ENCODE measurements at places on chromosomes 3 and 15.

- no peak for DNase-seq
Observed at GRCh38 chr15:76363251-76363650, 26.7 kb downstream of the ISL2 start.

DNA sequence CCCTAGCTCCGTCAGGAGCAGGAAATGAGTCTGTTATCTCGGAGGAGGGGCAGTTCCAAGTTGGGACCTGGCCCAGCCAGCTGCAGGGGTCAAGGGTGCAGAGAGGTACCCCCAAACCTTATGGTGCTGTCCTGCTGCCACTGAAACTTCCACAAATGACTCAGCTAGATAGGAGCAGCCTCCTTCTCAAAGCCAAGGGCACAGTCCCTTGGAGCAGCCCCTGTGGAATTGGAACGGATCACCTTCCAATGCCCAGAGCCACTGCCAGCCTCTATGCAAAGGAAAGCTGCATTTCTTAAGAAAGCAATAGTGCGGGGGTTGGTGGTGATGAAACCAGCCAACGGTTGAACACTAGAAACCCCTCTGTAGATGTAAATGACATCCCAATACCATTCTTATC lies 19.6 kb upstream of the LRRK1 start:
- no peak for DNase-seq

- peak; percentile 29 for DNase-seq
Observed at GRCh38 chr15:78105476-78106241, 13.3 kb downstream of the SH2D7 start.

- peak; percentile 52 for DNase-seq
Observed at GRCh38 chr15:74799856-74800558, 12.6 kb upstream of the LMAN1L start.

GRCh38 chr3:58167431-58168351 lies 43.1 kb downstream of the DNASE1L3 start:
- peak; percentile 65 for DNase-seq

DNA sequence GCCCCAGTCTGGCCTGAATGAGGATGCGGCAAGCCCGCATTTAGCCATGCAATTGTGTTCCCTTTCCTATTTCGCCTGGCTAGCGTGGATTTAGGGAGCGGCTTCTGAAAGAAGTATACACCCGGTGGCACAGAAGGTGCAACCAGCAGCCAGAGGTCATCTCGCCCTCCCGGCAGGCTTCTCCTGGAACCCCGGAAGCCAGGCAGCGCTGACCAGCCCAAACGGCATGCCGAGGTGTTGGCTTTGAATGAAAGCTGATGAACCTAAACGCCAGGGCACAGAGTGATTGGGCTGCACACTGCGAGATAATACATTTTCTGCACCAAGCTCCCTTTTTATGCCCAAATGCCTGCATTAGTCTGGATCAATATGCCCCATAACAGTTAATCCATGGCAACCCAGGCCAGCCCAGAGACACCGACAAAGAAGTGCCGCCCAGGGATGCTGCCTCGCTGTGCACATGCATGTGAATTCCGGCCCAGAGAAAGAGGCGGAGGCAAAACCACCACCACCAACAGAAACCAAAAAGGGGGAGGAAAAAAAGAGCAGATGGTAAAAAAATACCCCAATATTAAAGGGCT lies 1.4 kb downstream of the SRGAP3 start:
- DNase-seq = no peak

DNA sequence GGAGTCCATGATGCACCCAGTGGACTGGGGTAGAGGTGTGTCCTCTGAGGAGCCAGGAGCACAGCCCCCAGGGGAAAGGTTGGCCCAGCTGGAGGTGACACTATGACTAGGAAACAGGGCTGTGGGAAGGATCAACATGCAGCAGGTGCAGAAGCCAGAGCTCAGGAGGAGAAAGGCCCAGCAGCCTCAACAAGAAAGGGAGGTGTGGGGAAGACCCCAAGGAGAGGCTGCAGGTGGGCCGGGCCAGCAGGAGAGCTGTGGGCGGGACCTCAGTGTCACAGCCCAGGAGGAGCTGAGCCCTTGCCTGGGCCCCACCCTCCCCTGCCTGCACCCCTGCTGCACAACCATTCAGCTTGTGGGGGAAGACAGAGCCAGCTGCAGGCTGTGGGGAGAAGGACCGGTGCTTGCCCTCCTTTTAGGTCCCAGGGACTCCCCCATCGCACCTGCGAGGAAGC lies 18.4 kb upstream of the KLF13 start:
- DNase-seq = no peak

DNA sequence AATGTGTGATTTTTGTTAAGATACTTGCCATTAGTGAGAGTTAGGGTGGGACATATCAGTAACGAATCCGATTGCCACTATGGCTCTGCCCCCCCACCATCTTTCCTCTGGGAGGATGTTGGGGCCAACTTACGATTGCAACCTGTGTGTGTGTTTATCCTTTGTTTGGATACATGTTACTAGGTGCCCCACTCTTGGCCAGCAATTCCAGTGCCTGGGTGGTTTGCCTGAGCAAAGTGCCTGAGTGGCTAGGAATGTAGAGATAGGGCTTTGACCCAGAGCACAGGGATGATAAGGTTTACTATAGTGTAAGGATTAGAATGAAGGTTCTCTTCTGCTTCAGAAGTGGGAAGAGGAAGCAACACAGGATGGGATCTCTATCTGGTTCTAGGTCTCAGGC lies 231.8 kb downstream of the TP63 start:
- DNase-seq = no peak

DNA sequence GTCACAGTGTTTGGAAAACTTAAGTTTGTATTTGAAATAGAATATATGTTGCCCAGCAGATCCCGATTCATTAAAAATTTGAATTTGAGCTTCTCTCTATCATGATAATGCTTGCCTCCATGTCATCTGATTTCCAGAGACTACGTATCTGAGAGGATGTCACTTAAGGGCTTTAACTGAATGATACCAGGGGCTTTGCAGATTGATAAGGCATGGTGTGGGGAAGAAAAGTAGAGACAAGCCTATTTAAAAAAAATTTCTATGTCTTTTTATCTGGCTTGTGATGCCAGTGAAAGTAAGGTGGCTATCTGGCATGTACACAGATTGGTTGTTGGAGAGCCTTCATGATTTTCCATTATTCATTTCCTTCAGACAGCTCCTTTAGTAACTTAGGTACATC lies 72.7 kb downstream of the UBE2E2 start:
- no peak for DNase-seq

GRCh38 chr3:36832406-36832805 lies 68.1 kb upstream of the DCLK3 start:
- no peak for DNase-seq

GRCh38 chr3:60886518-60886917 lies 364.7 kb downstream of the FHIT start:
- DNase-seq = no peak

DNA sequence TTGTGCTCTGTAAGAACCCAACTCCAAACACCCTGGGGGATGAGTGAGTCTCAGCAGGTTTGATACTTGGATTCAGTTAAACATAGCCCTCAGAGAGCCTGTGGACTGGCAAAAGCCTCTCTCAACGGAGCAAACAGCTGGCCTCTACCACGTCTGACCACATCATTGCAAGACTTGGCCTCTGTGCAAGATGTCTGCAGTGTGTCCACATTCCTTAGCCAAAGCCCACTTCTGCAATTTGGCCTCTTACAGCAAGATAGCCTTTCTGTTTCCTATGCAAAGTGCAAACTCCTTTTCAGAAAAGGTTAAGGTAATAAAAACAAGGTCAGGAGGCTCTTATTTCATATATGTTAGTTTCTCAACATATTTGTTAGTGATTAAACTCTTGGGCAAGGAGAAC lies 27.9 kb downstream of the FBN1 start:
- peak; percentile 93 for DNase-seq

- no peak for DNase-seq
Observed at GRCh38 chr15:51588966-51589365, 33.6 kb downstream of the DMXL2 start.

DNA sequence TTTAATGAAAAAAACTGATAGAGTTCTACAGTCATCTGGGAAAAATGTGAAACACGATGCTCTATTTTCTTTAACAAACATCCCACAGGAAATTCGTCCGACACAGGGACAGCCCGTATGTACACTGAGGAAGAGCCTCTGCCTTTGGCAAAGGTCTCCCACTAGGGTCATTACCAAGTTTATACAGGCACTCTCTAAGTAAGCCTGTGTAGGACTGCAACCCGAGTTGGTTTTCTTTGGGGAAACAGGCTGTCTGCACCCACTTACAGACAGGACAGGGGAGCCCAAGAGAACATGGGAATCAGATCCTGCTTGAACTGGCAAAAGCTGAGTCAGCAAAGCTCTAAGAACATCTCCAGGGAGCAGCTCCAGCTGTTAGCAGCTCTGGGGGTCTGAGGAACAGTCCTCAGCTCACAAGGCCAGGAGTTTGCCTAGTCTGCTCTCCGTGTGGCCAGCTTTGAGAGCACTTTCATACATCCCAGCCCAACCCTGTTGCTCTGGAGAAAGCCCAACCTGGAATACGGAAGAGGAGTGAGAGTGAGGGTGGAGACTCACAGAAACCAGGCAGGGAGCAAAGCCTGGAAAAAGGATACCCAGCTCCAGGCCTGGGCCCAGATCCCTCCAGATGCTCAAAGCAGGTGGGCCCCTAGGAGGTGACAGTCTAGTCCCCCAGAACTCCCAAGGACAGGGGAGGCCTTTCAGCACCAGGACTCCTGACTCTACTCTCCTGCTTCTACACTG lies 1.9 kb downstream of the TBC1D2B start:
- peak; percentile 95 for DNase-seq

DNA sequence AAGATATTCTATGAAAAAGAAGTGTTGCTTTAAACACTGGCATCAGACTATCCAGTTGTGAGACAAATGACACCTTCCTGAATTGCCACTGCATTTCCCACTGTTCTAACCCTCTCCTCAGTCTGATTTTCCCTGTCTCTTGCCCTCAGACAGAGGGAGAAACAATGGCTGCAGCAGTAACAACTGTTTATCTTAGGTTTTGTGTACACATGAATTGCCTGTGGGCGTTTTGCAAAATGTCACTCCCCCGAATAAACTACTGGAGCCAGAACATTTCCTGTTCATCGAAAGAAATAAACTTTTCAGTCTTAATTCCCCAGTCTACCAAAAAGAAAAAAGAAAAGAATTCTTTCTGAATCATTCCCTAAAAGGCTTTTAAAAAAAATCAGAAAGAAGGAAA lies 155.1 kb downstream of the MAGI1 start:
- peak; percentile 52 for DNase-seq

DNA sequence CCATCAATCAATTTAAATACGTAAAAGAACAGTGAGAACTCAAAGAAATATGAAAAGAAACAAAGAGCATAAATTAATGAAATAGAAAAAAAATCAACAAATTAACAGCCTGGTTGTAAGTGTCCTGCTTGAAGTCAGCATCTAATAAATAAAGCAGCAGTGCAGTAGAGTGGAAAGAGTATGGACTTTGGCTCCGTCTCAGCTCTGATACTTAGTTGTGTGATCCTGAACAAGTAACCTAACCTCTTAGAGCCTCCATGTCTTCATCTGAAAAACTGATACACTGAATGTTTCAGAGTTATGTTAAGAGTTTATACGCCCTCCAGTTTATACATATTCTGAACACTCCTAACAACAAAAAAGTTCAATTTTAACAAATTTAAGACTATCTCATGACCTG lies 44.6 kb downstream of the TFDP2 start:
- no peak for DNase-seq

DNA sequence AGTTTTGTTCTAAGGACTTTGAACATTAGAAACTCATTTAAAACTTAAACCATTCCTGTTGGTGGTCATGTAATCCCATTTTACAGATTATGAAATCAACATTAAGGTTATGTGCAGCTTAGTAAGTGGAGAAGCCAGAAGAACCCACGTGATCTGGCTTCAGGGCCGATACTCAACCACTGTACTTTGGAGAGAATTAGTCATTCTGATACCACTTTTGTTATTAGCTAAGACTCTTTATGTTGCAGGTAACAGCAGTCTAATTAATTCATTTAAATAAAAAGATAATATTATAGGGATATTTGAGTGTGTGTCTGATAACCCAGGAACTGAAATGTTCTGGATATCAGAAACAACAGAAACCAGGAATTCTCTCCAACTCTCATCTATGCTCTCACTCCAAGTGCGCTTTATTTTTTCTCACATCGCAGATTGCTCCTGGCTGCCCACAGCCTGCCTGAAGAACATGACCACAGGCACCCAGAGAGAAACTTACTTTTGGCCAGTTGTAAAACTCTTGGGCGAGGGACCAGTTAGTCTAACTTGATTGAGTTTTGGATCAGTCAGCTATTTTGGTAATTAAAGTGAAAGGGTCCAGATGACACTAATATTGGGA lies 25.2 kb downstream of the UBE2E1 start:
- DNase-seq = no peak

GRCh38 chr15:35023804-35024203 lies 35.7 kb upstream of the ZNF770 start:
- DNase-seq = no peak

DNA sequence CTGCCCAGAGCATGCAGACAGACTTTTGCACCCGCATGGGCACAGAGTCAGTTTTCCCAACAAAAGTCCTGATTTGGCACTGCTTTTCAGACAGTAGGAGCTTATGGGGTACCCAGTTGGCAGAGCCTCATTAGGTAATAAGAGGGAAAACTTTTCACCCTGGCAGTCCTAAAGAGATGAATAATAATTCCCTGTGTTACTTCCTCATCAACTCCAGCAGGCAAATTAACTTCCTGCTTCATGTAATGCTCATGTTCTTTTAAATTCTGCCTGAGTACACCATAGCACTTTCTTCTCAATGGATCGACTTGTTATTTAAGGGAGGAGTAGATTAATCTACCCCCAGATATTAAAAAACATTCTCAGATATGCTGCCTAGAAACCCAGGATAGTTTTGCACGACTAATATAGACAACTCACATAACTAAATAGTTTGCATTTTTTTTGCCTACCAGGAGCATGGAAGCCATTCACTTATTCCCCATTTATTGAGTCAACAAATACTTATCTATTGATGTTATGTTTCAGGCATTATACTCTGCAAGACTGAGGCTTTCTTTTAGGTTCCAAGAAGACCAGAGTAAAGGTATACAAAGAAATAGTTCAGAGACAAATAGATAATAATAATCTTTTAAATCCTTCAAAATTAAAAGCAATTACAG lies 214.5 kb downstream of the KCNMB2 start:
- DNase-seq = no peak

GRCh38 chr3:16171009-16171408 lies 3.5 kb upstream of the GALNT15 start:
- no peak for DNase-seq

DNA sequence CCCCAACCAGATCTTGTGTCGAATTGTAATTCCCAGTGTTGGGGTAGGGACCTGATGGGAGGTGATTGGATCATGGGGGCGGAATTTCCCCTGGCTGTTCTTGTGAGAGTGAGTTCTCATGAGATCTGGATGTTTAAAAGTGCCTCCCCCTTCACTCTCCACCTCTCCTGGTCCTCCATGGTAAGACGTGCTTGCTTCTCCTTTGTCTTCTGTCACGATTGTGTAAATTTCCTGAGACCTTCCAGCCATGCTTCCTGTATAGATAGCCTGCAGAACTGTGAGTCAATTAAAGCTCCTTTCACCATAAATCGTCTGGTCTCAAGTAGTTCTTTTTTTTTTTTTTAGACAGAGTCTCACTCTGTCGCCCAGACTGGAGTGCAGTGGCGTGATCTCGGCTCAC lies 42.3 kb downstream of the NR1D2 start:
- no peak for DNase-seq

- no peak for DNase-seq
Observed at GRCh38 chr15:86055688-86056087, 24.0 kb upstream of the AGBL1 start.

- no peak for DNase-seq
Observed at GRCh38 chr3:16319723-16320122, 54.7 kb downstream of the OXNAD1 start.
